BJ (cell line): ENCODE measurements at places on chromosomes 3 and 15. TPM values are rescaled to one million over a fixed set of nuclear protein-coding genes. Genes with fewer than 3 reads are reported as not detected.
A peak's percentile ranks its signal among the peaks of the same experiment; 100 is the strongest.

DNA sequence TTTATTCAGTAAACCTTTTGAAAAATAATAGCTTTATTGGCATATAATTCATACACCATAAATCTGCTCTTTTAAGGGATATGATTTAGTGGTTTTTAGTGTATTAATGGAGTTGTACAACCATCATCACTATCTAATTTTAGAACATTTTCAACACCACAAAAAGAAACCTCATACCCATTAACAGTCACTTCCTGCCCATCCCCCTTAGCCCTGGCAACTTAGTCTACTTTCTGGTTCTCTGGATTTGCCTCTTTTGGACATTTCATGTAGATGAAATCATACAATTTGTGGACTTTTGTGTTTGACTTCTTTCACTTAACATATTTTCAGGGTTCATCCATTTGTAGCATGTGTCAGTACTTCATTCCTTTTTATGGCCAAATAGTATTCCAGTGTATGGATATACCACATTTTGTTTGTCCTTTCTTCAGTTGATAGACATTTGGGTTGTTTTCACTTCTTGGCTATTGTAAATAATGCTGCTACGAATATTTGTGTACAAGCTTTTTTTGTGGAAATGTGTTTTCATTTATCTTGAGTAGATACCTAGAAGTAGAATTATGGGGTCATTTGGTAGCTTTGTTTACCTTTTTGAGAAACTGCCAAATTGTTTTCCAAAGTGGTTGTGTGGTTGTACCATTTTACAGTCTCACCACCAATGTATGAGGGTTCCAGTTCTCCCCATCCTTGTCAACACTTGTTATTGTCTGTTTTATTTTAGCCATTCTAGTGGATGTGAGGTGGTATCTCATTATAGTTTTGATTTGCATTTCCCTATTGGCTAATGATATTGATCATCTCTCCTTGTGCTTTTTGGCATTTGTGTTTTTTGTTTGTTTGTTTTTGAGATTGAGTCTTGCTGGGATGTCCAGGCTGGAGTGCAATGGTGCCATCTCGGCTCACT, 45.8 kb downstream of the SMAD3 start:
- no peak for DNase-seq

DNA sequence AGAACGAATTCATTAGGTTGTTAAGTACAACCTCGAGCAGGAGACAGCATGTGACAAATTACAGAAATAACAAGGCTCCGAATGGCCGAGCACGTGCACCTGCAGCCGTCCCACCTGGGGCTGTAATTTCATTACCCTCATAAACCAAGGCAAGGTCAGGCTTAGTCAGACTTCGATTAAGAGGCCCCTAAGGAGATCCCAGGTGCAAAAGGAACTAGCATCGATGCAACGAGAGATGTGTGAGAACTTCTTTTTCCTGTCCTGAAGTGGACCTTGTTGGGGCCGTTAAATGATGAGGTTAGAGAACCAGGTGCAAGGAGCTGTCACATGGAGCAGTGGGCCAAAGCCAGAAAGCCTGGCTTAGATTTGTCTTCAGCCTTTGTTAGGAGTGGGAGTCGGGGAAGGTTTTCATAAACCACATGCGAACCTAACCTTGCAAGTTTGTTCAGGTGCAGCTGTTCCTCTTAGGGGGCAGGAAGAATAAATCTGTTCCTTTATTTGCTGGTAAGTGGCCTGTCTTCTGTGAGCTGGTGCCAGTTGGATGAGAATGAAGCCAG, 559.9 kb upstream of the MCTP2 start:
- DNase-seq: no peak

DNA sequence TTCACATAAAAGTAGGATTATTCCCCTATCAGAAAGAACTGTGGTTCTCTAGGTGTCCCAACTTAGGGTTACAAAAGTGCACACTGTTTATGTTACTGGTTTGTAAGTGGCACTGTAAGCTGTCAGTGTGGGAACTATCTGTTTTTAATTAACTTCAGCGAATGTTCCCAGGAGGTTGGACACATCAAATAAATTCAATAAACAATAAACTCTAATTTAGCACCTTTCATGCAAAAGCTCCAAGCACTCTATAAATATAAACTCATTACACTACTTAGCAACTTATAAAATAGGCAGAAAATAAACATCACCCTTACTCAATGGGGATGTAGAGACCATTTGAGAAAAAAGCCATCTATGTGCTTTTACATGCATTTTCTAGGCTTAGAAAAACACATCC, 168.4 kb upstream of the SLC2A2 start:
- no peak for DNase-seq

DNA sequence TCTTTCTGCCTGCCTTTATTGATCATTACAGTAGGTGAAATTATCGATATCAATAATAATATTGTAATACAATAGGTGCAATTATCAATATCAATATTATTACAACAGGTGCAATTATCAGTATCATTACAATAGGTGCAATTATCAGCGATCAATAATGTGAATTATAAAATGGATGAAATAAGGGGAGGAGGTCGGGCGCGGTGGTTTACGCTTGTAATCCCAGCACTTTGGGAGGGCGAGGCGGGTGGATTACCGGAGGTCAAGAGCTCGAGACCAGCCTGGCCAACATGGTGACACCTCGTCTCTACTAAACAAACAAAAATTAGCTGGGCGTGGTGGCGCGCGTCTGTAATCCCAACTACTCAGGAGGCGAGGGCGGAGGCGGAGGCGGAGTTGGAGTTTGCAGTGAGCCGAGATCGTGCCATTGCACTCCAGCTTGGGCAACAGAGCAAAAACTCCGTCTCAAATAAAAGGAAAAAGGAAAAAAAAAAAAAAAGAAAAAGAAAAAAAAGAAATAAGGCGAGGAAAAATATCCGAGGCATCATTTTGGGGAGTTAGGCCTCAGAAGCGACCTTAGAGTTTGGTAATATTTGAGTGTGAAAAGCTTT, 611 bp upstream of the BNIP2 start:
- no peak for DNase-seq

DNA sequence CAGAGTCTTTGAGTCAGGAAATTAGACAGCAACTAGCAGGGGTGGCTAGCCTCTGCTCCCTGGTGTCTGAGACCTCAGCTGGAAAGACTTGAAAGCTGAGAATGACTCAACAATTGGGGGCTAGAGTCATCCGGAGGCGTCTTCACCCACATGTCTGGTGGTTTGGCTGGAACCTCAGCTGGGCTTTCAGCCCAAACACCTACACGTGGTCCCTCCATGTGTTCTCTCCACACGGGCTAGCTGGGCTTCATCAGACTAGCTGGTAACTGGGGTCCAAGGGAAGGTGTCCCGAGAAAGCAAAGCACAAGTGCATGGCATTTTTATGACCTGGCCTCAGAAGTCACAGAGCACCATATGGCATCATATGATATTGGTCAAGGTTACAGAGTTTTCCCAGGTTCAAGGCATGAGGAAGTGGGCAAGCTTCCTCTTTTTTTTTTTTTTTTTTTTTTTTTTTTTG, 19.9 kb upstream of the ABHD2 start:
- DNase-seq: peak; percentile 79

GRCh38 chr15:39573844-39574243, 7.0 kb upstream of the THBS1 start:
- DNase-seq: peak; percentile 51

DNA sequence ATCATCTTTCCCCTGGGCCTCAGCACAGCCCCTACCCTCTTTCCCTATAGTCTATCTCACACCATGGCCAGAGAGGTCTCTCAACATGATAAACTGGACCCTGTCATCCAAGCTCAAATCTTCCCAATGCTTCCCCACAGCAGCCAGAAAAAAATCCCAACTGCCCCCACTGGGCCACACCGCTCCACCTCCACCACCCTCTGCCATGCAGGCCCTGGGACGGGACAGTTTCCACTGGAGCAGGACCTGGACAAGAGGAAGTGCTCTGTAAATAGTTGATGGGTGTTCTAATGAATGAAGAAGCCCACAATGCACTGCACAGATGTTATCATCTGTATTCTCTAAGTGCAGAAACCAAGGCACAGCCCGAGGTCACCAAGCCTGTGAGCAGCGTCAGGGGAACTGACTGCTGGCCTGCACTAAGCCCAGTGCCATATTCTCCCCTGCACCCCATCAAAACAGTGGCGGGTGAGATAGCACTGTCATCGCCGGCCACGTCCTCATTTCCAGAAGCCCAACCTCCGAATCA, 161.1 kb downstream of the NUP210 start:
- no peak for DNase-seq

DNA sequence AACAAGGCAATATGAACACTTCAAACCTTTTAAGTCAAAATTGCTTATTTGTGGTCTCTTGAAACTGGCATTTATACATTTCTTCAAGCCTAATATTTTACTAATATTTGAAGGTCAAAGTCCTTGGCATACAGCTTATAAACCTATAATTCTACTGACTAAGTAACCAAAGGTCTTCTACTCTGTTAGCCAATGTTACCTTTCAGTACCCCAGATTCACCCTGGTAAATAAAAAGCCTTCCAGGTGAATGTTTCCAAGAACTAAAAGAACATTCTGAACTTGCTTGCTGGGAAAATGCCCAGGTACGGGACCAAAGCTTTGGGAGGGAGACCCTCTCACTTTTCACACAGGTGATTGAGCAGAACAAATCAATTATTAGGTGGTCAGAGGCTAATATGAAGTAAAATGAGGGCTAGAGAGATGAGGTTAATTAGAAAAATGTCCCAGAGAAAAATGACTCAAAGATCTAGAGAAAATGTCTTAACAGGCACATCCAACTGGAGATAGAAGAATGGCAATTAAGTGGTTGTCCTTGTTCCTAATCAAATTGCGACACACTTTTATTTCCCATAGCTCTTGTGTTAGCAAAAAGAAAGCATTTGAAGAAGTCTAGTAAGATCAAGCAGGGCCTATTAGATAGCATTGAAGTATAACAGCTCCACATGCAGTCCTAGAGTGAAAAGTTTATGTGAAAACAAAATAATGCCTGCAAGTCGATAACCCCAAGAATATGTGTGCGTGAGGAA, 232.0 kb downstream of the FOXP1 start:
- no peak for DNase-seq

- DNase-seq: no peak
These were observed 189.2 kb upstream of the LPP start for GRCh38 chr3:187964760-187965159.

- DNase-seq: no peak
These were observed 459.8 kb downstream of the MCTP2 start for GRCh38 chr15:94691169-94691568.

Gene BFSP2
- polyA plus RNA-seq: not detected in 2 replicates
